ENCODE measurements at places on chromosomes 7 and 10.

GRCh38 chr10:32323051-32323450 is 23.9 kb downstream of the EPC1 start:
- no peaks in the 10 kb centered on the region for H3K36me3 ChIP-seq
- H3K27me3 ChIP-seq, result no peaks in the 10 kb centered on the region
- no peak for DNase-seq
- no peak overlapping the region for H3K27ac ChIP-seq
- peaks cover 56% of the 10 kb centered on the region for H3K4me1 ChIP-seq

- H3K4me1 ChIP-seq, result no peaks in the 10 kb centered on the region
- no peaks in the 10 kb centered on the region for H3K27me3 ChIP-seq
- no peaks in the 10 kb centered on the region for H3K36me3 ChIP-seq
- no peak overlapping the region for H3K27ac ChIP-seq
- DNase-seq, result no peak
Observed at GRCh38 chr10:18476076-18476647, 175.2 kb downstream of the NSUN6 start.

GRCh38 chr7:12064586-12065127 is 146.4 kb upstream of the TMEM106B start:
- no peak for DNase-seq
- H3K27me3 ChIP-seq, result no peaks in the 10 kb centered on the region
- H3K36me3 ChIP-seq, result no peaks in the 10 kb centered on the region
- no peak overlapping the region for H3K27ac ChIP-seq
- H3K4me1 ChIP-seq, result no peaks in the 10 kb centered on the region

GRCh38 chr7:44155191-44156185 is 14.4 kb upstream of the MYL7 start:
- no peaks in the 10 kb centered on the region for H3K27me3 ChIP-seq
- no peaks in the 10 kb centered on the region for H3K4me1 ChIP-seq
- DNase-seq, result no peak
- H3K36me3 ChIP-seq, result no peaks in the 10 kb centered on the region
- H3K27ac ChIP-seq, result no peak overlapping the region

DNA sequence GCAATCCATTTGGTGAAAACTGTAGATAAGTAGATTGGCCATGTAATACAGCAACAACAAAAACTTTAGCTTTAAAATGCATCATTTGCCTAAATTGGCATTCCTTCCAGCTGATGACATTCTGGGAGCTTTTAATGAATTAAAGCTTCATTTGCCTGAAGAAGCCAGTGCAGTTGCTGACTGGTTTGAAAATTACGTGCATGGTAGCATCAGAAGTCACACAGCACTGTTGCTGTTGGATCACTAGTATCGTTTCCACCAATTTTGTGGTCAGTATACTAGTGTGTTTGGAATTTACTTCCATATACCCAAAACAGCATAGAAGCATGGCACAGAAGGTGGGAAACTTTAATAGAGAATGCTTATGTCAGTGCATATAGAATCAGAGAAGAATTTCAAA is 194.9 kb downstream of the ETV1 start:
- no peak overlapping the region for H3K27ac ChIP-seq
- no peak overlapping the region for H3K4me3 ChIP-seq
- no peaks in the 10 kb centered on the region for H3K27me3 ChIP-seq
- DNase-seq, result no peak

Data from CD8-positive, alpha-beta memory T cell (primary cell).